ENCODE measurements at places on chromosomes 3 and 15.

- H3K4me1 ChIP-seq = peaks cover 7% of the 10 kb centered on the region
- no peak overlapping the region for H3K4me3 ChIP-seq
- no peak overlapping the region for H3K27ac ChIP-seq
- H3K27me3 ChIP-seq = no peaks in the 10 kb centered on the region
Observed at GRCh38 chr15:80202641-80203360, 49.2 kb downstream of the CTXND1 start.

DNA sequence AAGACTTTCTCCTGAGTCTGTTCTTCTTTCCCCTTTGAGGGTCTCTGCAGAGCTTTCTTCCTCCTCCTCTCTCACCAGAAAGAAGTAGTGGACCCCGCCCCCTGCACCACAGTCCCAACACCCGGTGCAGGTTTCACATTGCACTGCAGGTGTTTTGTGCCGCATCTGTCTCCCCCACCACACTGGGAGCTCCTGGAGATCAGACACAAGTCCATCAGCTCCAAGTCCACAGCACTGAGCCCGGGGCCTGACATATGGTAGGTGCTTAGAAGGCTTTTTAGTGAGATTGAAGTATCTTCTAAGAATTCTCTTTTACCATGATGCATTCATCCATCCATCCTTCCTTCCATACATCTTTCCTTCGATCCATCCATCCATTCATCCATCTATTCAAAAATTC, 9.8 kb downstream of the STRA6 start:
- DNase-seq = no peak
- no peaks in the 10 kb centered on the region for H3K36me3 ChIP-seq
- peaks cover 30% of the 10 kb centered on the region for H3K4me1 ChIP-seq
- H3K27ac ChIP-seq = no peak overlapping the region
- H3K27me3 ChIP-seq = no peaks in the 10 kb centered on the region
- no peak overlapping the region for H3K4me3 ChIP-seq

GRCh38 chr15:66862940-66863335, 160.9 kb downstream of the SMAD6 start:
- H3K27me3 ChIP-seq = no peaks in the 10 kb centered on the region
- DNase-seq = no peak
- H3K27ac ChIP-seq = no peak overlapping the region
- no peaks in the 10 kb centered on the region for H3K36me3 ChIP-seq
- H3K4me1 ChIP-seq = no peaks in the 10 kb centered on the region

GRCh38 chr3:158846803-158847451, 45.1 kb downstream of the MFSD1 start:
- H3K27ac ChIP-seq = no peak overlapping the region
- H3K27me3 ChIP-seq = no peaks in the 10 kb centered on the region
- H3K4me1 ChIP-seq = peaks cover 4% of the 10 kb centered on the region
- no peak for DNase-seq
- H3K36me3 ChIP-seq = no peaks in the 10 kb centered on the region
- no peak overlapping the region for H3K4me3 ChIP-seq

DNA sequence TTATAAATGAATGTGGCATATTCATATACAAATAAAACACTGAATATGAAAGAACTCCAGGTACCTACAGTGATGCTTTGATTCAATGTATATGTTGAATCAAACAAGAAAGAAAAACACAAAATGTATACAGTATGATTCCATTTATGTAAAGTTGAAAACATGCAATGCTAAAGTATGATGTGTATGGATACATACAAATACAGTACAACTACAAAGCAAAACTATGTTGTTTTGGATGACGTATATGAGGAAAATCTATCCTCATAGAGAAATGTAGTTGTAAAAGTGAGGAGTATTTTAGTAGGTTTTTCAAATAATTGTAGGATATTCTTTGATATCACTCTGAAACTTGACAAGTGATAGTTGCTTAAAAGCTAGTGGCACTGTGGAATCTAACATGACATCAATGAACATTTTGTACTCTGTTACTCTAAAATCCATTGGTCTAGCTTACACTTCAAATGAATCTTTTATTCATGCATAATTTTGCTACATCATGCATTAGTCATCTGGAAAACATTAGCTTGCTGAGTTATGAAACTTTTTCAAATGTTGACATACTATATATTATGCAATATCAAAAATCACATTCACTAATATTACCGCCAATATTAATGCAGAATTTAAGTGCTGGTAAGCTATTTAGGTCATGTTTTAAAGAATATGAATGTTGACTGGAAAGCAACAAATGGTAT, 278.1 kb upstream of the CHRNA7 start:
- no peak for DNase-seq
- H3K4me3 ChIP-seq = no peak overlapping the region
- no peaks in the 10 kb centered on the region for H3K36me3 ChIP-seq
- no peak overlapping the region for H3K27ac ChIP-seq
- H3K4me1 ChIP-seq = no peaks in the 10 kb centered on the region
- H3K27me3 ChIP-seq = no peaks in the 10 kb centered on the region

DNA sequence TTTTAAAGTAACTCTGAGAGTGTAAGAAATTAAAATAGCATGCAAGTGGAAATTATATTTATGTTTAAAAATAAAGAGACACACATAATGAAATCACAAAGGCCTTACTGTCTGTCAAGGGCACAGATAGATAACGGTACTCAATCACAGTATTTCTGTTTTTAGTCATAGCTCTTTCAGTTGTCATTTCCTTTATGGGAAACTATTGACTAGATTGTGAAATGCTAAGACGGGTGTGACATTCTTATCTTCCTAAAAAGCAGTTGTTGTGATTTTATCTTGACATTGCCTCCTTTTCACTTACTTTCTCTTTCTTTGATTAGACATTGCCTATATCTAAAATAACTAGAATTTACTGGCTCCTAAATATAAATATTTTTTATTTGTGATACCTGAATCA, 100.1 kb upstream of the PLSCR5 start:
- no peaks in the 10 kb centered on the region for H3K4me1 ChIP-seq
- H3K36me3 ChIP-seq = no peaks in the 10 kb centered on the region
- H3K27me3 ChIP-seq = no peaks in the 10 kb centered on the region
- no peak overlapping the region for H3K27ac ChIP-seq
- no peak overlapping the region for H3K4me3 ChIP-seq

DNA sequence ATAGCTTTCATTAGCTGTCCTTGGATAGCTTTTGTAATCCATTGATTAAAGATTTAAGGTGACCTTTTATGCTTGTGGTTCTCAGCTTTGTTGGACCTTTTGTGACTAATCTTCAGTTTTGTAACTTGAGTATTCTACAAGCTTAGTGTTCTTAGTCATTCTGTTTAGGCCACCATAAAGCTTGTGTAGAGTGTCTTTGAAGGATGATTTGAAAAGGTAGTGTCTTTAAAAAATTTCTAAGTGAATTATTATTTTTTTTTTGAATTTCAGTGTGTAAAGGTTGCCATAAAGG, 7.5 kb downstream of the MORF4L1 start:
- peaks cover 87% of the 10 kb centered on the region for H3K4me1 ChIP-seq
- peaks cover 3% of the 10 kb centered on the region for H3K36me3 ChIP-seq

All from esophagus squamous epithelium (tissue), 5 donors.